ENCODE measurements at places on chromosomes 7 and 10.

DNA sequence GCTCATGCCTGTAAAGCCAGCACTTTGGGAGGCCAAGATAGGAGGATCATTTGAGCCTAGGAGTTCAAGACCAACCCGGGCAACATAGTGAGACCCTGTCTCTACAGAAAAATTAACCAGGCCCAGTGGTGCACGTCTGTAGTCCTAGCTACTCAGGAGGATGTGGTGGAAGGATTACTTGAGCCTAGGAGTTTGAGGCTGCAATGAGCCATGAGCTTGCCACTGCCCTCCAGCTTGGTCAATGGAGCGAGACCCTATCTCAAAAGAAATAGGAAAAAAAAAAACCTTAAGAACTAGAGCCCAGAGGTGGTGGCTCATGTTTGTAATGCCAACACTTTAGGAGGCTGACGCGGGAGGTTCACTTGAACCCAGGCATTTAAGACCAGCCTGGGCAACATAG lies 2.2 kb downstream of the STRA8 start:
- no peak for DNase-seq

- DNase-seq: no peak
Measured at GRCh38 chr7:79512261-79512660, 58.8 kb upstream of the MAGI2 start.

- no peak for DNase-seq
Measured at GRCh38 chr7:93941945-93942344, 20.4 kb downstream of the GNG11 start.

- no peak for DNase-seq
Measured at GRCh38 chr10:24951201-24952142, 934 bp downstream of the PRTFDC1 start.
